Left ventricle myocardium superior (tissue), 1 donor: ENCODE measurements at places on chromosomes 6 and 20. TPM values are rescaled to one million over a fixed set of nuclear protein-coding genes. Genes with fewer than 3 reads are reported as not detected.

DNA sequence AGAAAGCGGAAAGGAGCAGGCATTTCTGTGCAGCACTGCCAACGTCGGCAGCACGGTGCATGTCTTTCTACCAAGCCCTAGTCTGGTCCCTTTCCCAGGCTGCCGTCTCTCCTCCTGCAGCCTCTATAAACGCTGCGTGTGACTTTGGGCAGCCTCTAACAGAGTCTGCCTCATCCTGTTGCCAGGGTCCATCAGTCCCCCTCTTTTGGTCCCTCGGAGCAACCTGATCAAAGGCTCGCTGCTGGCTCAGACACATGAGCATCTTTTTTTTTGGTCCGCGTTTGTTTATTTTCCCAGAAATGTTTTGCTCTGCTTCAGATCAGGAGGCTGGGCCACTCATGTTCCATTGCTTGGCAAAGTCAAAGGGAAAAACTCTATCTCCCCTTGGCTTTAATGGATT, 166.8 kb upstream of the CST7 start:
- DNase-seq: no peak

DNA sequence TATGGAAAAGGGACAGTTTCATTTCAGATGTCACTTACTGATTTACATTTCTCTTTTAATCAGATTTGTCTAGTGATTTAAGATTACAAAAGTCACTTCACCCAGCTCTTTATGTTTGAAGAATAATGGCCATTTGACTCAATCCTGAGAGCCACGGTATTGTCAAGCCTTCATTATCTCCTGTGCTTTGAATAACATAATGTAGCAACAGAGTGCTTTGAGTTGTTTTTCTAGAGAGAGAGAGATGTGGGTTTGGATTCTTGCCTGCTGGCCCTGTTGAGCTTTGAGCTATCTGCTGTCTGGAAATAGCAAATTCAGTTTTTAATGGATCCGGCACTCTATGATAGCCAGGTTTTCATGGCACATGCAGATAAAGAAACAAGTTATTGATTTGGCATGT, 478.4 kb upstream of the SOX4 start:
- peak; percentile 25 for DNase-seq

- DNase-seq: no peak
These were observed 55.8 kb downstream of the KIF6 start for GRCh38 chr6:39669207-39669972.

NT5E gene
- 6.0 TPM for total RNA-seq

PCMT1 gene
- total RNA-seq: 171 TPM
